ENCODE measurements at places on chromosomes 6 and 20.
A peak's percentile ranks its signal among the peaks of the same experiment; 100 is the strongest.

DNA sequence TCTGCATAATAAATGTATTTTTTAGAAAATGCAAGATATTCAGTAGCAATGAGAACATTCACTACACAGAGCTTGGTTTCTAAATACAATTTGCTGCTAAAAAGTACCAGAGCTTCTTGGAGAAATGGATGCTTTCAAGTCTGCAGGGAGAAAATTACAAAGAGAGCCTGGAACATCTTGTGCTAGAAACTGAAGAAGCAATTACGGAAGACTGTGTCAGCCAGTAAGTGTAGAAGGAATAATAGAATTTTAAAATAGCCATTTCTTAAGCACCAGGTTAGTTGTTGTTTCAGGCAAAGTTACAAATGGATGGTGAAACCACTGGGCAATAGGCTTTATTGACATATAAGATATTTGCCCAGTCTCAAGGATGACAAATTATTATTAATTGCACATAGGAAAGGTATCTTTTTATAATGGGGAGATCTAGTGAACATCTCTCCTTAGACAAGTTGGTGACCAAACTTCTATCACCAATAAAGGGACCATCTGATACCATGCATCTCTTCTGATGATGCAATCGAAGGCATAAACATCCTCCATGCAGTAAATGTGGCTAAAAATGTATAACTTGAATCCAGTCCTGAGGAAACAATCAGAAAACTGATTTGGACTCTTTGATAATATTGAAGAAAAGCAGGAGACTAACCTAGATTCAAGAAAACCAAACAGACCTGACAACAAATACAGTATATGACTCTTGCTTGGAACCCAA, 81.7 kb downstream of the ARHGAP18 start:
- DNase-seq, result no peak

- DNase-seq, result no peak
Observed at GRCh38 chr6:3175715-3176402, 18.5 kb upstream of the TUBB2A start.

DNA sequence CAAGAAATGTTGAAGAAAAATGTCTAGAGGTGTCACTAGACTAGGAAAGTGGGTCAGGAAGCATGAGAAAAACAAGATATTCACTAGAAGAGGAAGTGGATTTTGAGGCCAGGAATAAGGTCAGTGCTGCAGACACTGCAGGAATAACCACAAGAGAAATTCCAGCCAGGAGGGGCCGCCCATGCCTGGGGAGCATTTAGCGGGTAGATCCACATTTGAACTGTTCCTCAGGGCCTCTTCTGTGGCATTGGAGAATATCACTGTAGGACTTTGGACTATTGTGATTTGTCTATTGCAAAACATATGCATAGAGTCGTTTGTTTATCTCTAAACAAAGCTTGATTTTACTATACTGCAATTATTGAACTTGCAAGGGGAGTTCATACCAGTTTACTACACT, 49.6 kb upstream of the CCDC28A start:
- peak; percentile 34 for DNase-seq

DNA sequence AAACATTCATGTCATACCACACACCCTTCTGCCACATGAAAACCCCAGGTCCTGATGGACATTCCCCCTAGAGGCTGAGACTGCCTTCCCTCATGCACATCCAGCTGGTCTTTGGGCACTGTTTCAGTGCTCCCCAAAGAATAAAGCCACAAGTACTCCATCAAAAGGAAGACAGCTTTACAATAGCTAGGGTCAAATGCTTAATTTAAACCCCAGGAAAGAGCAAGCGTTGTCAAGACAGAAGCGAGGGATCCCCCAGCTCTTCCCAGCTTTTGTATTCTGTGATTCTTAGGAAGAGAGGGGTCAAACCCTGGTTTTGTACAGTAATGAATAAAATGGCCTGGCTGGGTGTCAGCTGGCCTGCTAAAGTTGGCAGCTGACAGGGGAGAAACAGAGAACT, 82.4 kb upstream of the IYD start:
- DNase-seq, result no peak

DNA sequence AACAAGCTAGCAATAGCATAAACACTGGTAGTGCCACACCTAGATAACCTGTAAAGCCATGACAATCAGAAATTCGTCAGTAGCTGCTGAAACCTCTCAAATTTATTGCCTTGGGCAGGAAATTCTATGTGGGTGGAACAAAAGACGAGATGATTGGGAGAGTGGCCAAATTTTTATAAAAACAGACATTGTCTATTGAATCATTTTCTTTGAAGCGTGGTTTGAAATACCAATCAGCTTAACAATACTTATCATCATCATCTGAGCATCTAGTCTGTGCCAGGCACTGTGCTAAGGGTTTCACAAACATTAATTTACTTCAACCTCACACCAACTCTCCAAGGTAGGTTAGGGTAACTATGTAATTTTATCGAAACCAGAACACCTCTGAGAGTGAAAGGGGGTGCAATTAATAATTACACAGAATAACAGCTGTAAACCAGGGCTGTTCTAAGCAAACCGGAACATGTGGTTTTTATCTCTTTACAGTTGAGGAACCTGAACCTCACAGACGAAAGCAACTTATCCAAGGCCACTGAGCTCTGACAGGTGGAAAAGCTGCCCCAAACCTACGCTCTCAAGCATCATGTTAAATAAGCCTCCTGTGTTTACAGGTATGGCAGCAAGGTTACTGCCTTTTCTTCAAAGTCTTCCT, 43.4 kb downstream of the NHSL1 start:
- DNase-seq, result no peak

- no peak for DNase-seq
Observed at GRCh38 chr6:140175486-140175885, 801.0 kb upstream of the CITED2 start.

DNA sequence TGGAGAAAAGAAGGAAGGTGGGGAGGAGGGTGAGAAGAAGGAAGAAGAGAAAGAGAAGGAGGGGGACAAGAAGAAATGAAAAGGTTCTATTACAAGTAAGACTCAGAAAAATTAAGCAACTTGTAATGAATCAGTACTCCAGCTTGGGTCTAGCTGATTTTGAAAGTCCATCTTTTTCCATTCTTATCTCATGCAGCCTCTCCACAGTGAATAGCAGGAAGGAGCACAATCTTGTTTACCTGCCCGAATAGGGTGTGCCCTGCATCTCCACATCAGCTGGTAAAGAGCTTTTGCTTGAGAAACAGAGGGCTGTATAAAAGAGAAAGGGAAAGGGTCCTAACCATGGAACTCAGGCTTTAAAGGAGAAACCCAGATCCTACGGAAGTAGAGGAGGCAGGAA, 348.8 kb downstream of the TPBG start:
- no peak for DNase-seq

DNA sequence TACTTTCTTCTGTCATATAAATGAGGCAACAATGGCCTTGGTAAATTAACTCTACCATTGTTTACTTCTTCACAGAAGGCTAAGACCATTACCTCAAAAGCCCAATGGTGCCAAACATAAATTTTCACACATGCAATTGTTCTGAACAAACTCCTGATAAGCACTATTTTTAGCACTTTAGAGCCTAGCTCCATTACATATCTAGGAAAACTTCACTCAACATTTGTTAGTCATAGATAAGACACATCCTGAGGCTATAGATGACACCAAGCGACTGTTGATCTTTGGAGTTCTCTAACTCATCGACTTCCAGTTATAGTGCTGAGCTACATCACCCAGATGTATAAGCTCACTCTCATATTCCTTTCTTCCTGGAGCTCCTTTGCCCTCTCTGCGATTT, 245.9 kb downstream of the EYS start:
- DNase-seq, result no peak

DNA sequence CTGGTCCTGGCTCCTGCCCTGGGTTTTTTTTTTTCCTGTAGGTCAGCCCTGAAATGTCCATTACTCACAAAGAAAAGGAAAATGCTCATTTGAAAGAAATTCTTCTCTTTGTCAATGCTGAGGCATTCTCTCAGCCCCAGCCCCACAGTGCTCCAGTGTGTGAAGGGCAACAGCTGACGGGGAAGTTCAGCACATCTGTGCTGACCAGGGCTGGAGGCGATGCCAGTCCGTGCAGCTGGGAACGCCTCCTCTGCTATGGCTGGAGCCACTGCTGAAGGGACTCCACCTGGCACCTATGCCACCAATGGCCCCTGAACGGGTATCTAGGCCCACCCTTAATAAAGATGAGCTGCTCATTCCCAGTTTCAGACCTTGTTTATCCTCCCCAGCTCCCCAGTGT, 71.9 kb upstream of the SLCO4A1 start:
- no peak for DNase-seq

DNA sequence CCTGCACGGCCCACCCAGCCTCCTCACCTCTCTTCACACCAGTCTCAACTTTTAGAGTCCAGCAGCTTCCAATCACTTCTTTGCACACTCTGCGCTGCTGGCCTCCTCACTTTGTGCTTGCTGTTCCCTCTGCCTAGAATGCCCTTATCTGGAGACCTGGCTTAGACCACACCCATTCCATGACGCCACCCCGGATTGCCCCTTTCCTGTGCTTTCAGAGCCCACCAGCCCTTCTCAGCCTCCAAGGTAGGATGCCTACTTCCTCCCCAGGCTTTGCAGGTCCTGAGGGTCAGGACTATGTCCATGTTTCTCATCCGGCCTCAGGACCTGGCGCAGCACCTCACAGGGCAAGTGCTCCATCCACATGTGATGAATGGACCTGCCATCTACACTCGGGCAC, 27.0 kb upstream of the AVP start:
- DNase-seq, result no peak

GRCh38 chr6:22017272-22017671, 279.6 kb downstream of the PRL start:
- no peak for DNase-seq

DNA sequence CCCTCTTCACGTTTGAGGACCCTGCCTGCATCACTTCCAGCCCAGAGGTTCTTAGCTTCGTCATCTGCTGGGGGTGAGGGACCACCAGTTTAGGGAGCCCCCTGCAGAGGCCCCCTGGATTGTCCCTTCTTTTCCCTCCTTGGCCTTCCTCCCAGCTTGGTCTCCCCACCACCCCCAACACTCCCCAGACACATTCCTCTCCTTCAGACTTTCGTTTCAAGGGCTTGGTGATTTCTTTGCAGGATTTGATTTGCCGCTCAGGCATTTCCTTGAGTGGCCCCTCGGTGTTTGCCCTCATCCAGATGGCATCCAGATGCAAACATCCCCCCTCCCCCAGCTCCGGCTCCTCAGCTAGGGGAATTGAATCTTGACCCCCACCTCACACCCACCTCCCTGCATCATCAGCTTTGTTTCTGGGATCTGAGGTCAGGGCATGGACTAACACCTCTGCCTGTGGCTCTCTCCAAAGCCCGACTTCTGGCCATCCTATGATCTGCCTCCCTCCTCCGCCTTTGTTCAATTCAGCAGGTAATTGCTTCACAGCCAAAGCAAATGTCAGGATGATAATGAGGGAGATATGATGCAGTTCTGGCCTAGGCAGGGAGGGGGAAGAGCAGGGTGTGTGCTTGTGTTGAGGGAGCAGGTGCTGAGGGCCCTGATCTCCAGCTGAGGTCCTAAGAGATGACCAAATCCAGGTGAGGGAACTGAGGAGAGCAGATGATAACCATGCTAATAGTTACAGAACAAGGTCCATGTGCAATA, 141.5 kb downstream of the VEGFA start:
- no peak for DNase-seq

DNA sequence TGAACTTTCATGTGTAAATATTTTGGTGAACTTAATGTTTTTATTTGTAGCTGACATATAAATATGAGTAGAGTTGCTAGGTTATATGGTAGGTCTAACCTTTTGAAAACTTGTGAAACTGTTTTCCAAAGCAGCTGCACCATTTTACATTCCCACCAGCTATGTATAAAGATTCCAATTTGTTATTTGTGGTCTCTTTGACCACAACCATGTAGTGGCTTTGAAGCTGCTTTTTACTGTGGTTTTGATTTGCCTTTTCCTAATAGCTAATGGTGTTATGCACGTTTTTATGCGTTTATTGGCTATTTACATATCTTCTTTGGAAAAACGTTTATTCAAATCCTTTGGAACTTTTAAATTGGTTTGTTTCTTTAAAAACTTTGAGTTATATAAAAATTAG, 10.3 kb downstream of the CST3 start:
- no peak for DNase-seq

GRCh38 chr6:170360476-170360875, 53.9 kb downstream of the FAM120B start:
- DNase-seq, result no peak

GRCh38 chr6:156421933-156422332, 355.2 kb upstream of the ARID1B start:
- DNase-seq, result no peak

- no peak for DNase-seq
Observed at GRCh38 chr6:100458841-100459591, 5.7 kb downstream of the SIM1 start.

DNA sequence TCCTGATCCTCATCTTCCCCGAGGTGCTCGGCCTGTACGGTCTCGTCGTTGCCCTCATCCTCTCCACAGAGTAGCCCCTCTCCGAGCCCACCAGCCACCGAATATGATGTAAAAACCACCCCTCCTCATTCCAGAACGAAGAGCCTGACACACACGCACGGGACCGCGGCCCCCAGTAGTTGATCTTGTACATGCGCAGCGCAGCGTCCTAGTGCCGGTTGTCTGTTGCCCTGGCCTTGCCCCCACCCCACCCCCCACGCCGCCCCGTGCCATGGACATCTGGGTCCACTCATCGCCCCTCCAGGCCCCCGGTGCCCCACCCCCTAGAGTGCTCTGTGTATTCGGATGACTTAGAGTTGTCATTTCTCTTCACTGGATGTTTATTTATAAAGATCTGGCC, 5.2 kb upstream of the PRPH2 start:
- DNase-seq, result no peak

- no peak for DNase-seq
Observed at GRCh38 chr6:146408583-146408982, 135.1 kb upstream of the RAB32 start.

GRCh38 chr20:42309050-42309449, 690.9 kb upstream of the CHD6 start:
- no peak for DNase-seq

DNA sequence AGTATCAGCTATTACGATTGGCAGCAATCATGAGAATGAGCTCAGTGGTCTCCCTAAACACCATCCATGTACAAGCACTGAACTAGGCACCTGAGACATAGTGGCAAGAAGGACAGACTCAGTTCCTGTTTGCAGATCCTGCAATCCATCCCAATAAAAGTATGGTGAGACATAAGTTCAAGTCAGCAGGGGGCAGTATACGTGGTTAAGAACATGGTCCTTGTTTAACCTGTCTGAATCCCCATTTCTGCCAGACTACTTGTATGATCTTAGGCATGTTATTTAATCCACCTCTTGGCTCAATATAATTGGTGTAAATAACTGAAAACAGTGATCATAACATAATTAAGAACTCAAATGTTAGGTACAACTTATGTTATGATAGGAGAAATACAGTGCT, 33.2 kb upstream of the PNISR start:
- DNase-seq, result no peak

DNA sequence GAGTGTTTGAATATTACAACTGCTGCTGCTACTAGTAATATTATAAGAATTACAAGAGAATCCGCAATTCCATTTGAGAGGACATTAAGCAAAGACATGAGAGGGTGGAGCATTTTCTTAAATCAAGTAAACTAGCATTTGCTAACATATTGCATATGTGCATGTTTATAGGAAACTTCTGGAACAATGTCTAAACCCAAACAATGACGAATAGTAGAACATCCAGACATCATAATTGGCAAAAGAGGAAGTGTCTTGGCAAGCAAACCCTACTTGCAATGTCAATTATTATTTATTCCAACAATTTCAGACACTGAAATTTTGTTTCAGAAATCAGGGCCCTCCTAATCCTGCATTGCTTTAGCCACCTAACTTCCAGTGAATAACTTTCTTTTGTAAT, 1155.3 kb upstream of the GJE1 start:
- DNase-seq, result no peak
